ENCODE measurements at places on chromosomes 4 and X.

GRCh38 chrX:68650491-68650890, 3.0 kb downstream of the STARD8 start:
- no peak for DNase-seq

DNA sequence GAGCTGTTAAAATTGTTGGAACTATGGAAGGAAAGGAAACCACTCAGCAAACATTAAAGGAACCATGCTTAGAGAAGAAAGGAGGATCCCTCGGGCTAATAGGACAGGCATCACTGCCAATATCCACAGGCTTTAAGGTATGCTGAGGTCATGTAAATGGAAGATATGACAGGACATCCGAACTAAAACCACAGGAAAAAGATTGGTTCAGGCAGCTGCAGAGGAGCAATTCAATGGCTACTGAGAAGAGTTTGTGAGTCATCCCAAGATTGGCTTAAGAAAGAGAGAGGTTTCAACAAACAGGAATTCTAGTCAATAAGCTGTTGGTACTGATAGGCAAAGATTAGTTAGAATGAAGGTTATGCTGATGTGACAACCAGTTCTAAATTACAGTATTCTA, 106.4 kb upstream of the FAM241A start:
- no peak for DNase-seq

DNA sequence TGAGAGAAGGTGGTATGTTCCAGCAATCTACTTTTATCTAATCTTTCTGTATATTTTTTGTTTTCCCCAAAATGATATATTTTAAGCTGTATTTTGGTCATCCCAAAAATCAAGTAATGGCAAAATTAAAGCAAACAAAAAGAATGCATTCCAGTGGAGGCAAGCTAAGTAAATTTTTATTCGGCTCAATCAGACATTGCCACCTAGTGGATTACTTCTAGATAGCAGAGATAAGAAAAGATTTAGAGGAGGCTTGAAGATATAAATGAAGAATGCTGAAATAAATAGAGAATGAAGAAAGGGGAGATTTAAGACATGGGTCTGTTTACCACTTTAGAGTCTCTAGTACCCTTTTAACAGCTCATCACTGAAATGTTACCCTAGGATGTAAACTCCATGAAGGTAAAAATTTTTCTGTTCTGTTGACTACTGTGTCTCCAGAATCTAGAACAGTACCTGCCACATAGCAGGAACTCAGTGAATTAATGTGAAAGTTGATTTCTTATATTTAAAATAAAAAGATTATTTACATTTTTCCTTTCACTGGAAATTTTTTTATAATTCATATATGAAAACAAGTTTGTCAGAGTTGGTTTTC, 110.9 kb upstream of the ANK2 start:
- DNase-seq: no peak

- no peak for DNase-seq
Observed at GRCh38 chrX:40140706-40141499, 43.1 kb upstream of the BCOR start.

GRCh38 chrX:17560385-17560784, 176.9 kb upstream of the SCML1 start:
- no peak for DNase-seq

GRCh38 chrX:129723511-129723910, 15.3 kb upstream of the XPNPEP2 start:
- no peak for DNase-seq

DNA sequence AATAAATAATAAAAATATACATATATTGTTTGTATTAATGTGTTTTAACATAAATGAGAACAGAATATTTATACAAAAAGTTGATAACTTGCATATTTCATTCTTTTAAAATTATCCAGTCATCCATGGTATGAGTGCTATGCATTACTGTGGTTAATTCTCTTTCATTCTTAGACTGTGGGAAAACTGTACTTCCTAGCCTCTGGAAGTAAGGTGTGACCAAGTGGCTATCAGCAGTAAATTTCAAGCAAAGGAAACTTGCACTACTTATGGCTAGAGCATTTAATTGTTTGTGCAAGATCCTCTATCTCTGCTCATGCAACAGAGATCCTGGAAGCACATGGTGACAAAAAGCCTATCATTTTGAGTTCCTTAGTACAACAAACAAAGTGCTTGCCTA, 1054.5 kb upstream of the PABPC4L start:
- no peak for DNase-seq

- DNase-seq: no peak
Observed at GRCh38 chr4:118773429-118773792, 62.5 kb downstream of the SEC24D start.

GRCh38 chr4:90441770-90442169, 314.6 kb downstream of the CCSER1 start:
- DNase-seq: no peak

- DNase-seq: no peak
Observed at GRCh38 chr4:172356016-172356415, 542.8 kb downstream of the GALNTL6 start.

GRCh38 chr4:14400307-14400706, 602.0 kb upstream of the CPEB2 start:
- no peak for DNase-seq

All from posterior cingulate gyrus (tissue), 11 donors.